ENCODE measurements at places on chromosomes 5 and 9.

DNA sequence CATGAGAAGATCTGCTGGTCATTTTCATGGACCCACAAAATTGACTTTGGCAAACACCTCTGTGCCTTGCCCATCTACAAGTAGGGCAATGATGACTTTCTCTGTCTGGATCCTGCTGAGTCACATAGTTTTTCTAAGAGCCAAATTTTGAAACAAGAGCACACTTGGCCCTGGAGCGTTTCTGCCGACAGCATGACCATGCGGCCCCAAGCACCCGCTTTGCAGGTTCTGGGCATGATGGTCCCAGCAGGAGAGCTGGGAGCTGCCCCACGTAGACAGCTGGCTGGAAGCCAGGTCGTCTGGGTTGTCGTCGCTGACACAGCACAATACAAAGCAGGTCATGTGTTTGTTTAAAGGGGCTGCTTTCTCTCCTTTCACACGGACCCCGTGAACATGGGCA is 159.8 kb downstream of the SYK start:
- DNase-seq: no peak

DNA sequence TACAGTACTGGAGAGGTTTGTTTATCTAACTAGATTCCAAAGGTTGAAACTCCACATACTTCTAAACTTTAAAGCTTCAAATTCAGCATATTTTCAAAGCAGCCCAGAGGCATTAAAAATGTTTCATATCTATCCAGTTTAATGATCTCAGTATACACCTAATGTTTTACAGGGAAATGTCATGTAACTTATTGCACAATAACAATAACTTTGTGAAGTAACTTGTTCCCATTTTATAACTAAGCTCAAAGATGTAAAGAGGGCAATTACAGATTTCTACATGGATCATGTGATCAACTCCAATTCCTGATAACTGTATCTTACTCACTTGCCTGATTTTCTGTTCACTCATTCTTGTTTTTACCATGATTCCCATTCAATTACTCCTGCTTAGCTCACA is 610.0 kb downstream of the TAF11L14 start:
- DNase-seq: no peak

- no peak for DNase-seq
Observed at GRCh38 chr9:86697999-86698398, 249.3 kb downstream of the GAS1 start.

DNA sequence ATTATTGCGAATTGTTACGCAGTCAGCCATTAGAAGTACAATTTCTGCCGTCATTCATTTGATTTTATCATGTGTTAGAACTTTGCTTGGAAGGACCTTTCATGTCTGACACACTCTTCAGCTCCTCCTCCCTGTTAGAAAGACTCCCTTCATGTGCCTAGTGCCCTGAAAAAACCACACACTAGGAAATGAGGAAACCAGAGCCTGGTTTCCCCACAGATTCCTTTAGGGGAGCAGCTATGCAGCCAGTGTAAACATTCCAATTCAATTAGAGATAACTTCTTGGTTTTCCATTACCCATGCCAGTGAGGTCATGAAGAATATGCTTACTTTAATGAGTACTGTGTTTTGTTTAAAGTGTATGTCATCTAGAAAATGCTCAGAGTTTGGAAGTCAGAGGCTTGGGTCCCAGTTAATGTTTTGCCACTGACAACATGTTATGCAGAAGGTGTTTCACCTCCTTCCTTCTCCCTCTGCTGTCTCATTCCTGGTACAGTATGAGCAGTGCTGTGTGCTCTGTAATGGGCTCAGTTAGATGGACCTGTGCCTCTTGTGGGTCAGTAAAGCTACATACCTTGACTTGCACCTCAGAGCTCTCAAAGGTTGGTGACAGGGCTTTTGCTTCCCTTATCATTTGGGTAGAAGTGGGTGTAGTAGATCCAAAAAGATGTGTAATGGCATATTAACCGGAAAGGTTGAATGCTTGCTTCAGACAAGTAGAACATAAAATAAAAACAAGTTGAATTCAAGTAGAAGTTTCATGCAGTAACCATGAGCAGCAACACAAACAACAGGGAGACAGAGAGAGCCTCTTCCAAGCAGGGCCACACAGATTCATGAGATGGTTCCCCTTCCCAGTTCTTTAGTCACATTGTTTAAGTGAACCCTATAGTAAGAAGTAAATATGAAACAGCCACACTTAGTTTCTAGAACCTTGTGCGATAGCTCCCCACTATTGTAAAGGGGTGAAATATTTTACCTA is 52.6 kb upstream of the TNFAIP8 start:
- no peak for DNase-seq

DNA sequence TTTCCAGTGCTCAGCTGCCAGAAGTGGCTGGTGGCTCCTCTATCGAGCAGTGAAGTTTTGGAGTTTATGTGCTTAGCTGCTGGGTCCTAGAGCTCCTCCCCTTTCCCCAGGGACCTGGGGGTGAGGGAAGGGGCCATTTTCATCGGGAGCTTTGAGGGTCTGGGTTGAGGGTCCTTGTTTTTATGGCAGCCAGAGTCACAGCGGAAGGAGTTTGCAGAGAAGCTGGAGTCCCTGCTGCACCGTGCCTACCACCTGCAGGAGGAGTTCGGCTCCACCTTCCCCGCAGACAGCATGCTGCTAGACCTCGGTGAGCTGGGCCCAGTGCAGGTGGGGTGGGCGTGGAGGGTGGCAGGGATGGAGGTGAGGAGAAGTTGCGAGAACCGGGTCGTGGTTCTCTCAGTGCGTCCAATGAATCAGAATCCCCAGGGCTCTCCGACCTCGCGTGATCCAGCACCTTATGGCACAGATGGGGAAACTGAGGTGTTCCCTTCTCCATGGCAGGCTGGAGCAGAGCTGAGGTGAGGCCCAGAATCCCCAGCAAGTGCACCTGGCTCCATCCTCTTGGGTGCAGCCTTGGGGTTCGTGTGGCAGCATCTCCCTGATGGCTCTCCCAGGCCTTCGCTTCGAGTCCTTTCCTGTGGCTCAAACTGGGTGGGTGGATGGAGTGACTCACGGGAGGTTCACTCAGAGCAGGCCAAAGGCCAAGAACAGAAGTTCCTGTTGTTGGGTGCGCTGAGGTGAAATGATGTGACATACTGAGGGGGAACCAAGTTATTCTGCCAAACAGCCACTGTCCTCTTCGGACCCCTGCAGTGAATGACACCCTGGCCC is 21.7 kb upstream of the DOLPP1 start:
- DNase-seq: no peak

DNA sequence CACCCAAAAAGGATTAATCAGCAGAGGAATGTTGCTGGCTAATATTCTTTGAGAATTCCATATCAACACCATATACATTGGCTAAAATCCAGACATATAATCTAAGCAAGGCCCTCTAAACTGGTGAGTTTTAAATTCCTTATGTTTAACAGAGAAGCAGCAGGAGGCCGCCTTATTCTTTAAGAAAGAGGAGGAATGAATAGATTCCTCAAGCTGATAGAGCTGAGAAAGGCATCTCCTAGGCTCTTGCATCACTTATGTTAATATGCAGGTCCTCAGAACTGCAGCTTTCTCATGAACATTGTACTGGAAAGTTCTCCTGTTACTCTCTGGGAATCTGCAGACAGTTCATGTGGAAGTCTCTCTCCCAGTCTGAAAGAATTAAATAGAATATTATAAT is 20.1 kb upstream of the SMARCA2 start:
- DNase-seq: no peak

DNA sequence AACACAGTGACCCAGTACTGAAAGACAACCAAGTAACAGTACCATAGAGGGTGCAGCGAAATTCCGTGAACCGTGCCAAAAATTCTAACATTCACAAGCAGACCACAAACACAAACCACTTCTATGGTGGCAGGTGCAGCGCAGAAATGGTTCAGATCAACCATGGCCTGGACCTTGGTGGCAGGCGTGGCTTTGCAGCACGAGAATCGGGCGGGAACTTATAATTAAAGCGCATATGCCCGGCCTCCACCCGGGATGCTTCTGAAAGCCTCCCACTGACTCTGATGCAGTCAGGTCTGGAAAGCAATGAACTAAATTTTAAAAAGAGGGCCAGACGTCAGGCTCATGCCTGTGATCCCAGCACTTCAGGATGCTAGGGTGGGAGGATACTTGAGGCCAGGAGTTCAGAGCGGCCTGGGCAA is 68.0 kb upstream of the TBC1D9B start:
- DNase-seq: no peak

- no peak for DNase-seq
Observed at GRCh38 chr5:125835293-125836172, 587.7 kb upstream of the GRAMD2B start.

DNA sequence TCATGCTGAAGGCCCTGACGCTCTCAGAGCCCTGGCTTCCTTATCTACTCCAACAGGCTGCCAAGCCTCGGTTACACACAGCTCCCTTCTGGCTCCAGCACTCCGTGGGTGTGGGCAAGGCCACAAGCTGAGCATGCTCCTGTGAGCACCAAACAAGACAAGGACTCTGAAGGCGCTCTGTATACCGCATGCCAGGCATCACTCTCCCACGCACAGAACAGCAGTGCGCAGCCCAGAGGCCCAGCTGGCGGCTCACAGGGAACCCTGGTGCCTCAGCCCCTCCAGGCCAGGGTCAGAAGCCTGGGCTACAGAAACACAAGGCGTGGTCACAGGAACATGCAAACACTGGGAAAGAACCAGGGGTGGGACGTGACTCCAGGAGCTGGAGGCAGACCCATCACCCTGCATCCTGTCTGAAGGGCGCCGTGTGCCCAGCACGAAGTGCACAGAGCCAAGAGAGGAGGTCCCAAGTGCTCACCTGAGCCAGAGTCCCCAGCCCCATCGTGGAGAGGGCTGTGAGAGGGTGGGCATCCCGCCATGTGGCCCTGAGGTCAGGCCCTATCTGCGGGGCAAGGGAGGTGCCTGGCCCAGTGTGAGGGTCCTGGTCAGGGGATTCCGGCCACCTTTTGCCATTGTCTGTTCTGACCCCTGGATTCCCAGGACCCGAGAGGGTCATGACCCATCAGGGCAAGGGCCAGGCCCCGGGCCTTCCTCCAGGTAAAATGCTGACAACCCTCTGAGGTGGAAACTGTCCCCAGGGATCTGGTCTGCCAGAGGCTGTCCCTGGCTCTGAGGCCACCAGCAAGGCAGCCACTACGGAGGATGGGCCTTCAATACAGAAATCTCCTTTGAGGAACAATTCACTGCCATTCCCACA is 54.7 kb downstream of the COL23A1 start:
- DNase-seq: no peak

- no peak for DNase-seq
Observed at GRCh38 chr5:1280177-1281037, 14.5 kb downstream of the TERT start.

DNA sequence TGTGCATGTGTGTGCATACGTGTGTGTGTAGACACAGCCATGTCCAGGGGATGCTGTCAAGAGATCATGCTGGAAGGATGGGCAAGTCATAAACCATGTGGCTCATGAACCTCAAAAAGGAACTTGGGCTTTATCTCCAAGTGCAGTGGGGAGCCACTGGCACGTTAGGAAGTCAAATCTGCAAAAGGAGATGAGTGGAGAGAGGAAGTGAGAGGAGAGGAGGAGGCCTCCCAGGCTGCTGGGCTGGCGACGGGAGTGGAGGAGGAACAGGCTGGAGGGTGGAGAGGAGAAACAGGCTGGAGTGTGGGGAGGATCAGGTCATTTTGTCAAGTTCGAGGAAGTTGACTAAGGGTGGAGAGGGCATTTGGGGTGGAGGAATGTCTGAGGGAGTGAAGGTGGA is 29.2 kb upstream of the TIFAB start:
- no peak for DNase-seq

DNA sequence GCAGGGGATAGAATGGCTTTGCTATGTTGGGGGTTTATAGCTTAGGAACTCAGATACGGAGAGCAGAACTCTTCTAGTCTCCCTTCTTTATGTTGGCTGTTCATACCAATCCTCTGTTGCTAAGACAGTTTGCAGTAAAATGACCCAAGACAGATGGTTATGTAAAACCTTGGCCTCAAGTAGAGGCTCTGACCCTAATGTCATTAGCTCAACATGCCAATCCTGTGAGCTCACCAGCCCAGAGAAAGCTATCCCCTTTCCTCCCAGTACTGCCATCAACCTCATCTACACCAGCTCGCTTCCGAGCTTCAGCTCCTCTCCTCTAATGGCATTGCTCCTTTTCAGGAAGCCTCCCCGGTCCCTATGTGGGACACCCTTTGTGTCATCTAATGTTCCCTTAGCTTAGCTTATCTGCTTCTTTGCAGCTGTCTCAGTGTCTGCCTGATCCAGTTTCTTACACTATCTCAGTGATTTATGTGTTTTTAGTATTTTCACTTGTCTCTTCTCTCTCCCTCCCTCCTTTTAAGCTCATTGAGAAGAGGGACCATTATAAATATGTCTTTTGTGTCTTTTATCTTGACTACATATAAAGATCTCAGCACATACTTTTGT is 281.3 kb upstream of the CLINT1 start:
- no peak for DNase-seq

DNA sequence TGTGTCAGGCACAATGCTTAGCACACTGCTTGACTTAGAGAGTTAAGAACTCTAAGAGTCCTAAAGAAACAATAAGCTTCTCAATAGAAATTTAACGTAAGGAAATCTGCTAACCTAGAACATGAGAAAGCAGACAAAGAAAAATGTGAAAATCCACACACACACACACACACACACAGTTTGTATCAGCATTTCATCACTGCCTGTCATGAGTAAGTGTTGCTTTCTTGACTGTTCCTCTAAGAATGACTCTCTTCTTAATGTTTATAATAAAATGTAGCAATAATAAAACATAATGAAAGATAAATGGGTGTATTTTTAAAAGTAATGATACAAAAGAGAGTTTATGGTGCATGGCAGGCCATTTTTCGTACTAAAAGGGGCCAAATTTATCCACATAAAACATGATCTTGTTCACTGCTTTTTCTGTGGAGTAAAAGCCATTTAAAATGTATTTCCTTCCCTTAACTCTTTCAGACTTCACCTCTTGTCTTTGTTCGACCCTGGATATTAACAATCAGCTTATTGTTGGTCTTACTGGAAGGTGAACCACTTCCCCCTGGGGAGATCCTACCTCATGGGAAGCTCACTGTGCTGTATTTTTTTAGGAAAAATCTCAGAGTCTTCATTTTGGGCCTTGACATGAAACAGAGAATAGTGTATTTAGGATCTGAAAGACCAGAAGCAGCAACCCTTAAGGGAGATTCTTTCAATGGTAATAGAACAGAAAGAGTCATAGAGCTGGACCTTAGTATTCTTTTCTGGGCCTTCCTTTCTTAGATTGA is 107.3 kb upstream of the ANKRD55 start:
- no peak for DNase-seq

- DNase-seq: no peak
Observed at GRCh38 chr5:157607371-157608161, 32.0 kb upstream of the ADAM19 start.

DNA sequence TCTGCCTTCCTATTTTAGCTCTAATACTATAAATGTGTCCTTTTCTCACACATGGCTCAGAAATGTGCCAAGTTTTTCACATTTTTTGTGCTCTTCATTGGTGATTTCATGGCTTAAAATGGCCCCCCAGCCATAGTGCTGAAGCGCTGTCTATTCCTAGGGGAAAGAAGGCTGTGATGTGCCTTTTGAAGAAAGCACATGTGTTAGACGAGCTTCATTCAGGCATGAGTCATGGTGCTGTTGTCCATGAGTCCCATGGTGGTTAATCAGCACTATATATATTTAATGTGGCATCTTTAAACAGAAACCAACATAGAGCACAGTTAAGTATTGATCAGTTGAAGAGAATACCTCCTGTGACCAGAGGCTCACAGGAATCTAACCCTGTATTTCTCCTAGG is 55.8 kb downstream of the PDE8B start:
- no peak for DNase-seq

- no peak for DNase-seq
Observed at GRCh38 chr5:79936646-79937216, 54.3 kb downstream of the MTX3 start.

- DNase-seq: no peak
Observed at GRCh38 chr9:95264954-95265615, 52.4 kb downstream of the FANCC start.

- no peak for DNase-seq
Observed at GRCh38 chr9:87337335-87338087, 160.2 kb upstream of the DAPK1 start.
